ENCODE measurements at places on chromosomes 5 and 9.

GRCh38 chr5:168062239-168062638, 229.2 kb upstream of the WWC1 start:
- DNase-seq: no peak

DNA sequence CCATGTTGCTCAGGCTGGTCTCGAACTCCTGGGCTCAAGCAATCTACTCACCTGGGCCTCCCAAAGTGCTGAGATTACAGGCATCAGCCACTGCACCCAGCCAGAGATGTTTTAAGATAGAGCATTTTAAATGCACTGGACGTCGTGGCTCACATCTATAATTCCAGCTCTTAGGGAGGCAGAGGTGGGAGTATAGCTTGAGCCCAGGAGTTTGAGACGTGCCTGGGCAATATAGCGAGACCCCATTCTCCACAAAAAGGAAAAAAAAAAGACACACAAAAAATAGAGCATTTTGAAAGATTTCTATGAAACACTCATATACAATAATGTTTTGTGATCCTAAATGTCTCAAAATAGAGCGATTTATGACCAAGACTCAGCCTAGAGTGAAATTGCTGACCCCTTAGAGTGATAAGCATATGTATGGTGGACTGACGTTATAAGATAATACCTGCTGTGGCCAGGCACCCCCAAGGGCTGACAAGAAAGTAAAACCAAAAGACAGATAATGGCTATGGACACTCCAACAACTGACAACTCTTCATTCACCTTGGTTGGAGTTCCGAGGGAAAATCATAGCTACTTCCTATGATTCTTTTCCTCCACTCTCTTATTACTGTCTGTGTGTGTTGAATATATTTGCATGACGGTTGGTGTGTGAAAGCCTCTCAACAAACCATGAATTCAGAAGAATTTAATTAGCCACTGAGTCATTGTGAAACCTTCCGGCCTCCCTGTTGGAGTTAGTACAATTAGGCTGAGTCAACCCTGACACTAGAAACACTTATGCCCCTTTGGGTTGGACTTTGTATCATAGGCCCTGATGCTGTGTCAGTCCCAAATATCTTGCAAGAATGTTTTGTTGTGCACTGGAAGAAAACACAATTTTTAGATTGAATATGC, 526.5 kb upstream of the NUDT12 start:
- no peak for DNase-seq

GRCh38 chr9:136270173-136270705, 24.6 kb upstream of the QSOX2 start:
- DNase-seq: no peak

- DNase-seq: no peak
Measured at GRCh38 chr5:132868754-132869153, 2.3 kb downstream of the UQCRQ start.

Measured in stimulated activated CD4-positive, alpha-beta T cell treated with anti-CD3 and anti-CD28 coated beads, Interleukin-15, amount 100 ng/mL, for 48 hours (primary cell).